ENCODE measurements at places on chromosomes 13 and 19.

DNA sequence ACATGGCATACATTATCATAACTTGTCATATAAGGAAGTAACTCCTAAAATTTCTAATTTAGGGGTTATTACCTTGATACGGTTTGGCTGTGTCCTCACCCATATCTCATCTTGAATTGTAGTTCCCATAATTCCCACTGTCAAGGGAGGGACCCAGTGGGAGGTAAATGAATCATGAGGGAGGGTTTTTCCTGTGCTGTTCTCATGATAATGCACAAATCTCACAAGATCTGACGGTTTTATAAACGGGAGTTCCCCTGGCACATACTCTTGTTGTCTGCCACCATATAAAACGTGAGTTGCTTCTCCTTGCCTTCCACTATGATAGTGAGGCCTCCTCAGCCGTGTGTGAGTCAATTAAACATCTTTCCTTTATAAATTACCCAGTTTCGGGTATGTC lies 76.0 kb downstream of the ZDHHC20 start:
- no peak for DNase-seq

DNA sequence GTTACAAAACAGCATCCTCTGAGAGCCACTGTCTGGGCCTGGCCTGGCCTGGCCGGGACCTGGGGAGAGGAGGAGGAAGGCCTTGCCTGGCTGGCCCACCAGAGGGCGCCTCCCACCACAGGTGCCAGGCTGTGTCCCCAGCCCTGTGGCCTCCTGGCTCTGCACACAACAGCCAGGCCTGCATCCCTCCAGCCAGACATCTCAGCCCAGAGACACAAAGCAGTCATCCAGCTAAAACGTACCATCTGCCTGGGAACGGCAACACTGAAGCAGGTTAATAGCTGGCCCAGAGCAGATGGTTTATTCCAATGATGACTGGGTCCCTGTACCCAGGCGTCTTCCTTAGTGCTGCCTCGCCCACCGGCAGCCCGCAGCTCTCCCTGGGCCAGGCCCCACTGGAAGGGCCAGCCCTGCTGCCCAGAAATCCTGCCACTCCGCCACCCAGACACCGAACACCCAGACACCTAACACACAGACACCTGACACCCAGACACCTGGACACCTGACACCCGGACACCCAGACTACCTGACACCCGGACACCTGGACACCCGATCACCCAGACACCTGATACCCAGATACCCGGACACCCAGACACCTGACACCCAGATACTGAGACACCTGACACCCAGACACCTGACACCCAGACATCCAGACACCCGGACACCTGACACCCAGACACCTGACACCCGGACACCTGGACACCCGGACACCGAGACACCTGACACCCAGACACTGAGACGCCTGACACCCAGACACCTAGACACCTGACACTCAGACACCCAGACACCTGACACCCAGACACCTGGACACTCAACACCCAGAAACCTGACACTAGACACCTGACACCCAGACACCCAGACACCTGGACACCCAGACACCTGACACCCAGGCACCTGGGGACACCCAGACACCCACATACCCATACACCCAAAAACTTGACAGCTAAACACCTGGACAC lies 20.1 kb downstream of the C19orf12 start:
- DNase-seq: peak; percentile 89

DNA sequence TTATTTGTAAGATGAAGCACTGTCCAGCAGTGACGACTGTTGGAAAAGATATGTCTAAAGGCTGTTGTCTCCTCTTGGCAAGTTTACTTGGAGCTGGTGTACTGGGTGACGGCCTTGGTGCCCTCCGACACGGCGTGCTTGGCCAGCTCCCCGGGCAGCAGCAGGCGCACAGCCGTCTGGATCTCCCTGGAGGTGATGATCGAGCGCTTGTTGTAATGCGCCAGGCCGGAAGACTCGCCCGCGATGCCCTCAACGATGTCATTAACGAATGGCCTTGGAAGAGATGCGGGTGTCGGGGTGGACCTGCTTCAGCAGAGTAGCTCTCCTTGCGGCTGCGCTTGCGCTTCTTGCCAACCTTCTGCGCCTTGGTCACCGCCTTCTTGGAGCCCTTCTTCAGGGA lies 24.6 kb upstream of the ZDHHC20 start:
- no peak for DNase-seq

- DNase-seq: no peak
Observed at GRCh38 chr13:48163061-48163460, 68.2 kb upstream of the MED4 start.

- DNase-seq: no peak
Observed at GRCh38 chr19:6232601-6233055, 47.1 kb downstream of the MLLT1 start.

DNA sequence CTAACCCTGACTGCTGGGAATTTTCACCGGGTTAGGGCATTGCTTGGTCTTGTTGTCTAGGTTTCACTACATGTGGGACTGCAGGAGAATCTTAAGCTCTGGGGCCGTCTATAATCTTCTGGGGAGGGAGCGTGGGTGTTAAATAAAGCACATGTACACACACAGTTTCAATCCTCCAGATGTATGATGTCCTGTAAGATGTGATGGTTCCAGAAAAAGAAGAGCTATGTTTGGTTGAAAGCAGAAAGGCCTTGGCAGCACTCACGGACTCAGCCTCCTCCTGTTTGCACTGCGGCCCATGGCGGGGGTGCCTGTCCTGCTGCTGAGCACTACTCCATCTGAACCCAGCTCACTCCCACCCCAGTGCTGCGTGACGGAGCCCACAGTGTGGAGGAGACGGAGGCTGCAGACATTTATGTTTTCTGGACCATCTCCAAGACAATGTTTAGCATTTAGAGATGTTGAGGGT lies 343.5 kb downstream of the TEX29 start:
- DNase-seq: no peak

GRCh38 chr19:43667876-43668405 lies 2.0 kb downstream of the PLAUR start:
- no peak for DNase-seq

DNA sequence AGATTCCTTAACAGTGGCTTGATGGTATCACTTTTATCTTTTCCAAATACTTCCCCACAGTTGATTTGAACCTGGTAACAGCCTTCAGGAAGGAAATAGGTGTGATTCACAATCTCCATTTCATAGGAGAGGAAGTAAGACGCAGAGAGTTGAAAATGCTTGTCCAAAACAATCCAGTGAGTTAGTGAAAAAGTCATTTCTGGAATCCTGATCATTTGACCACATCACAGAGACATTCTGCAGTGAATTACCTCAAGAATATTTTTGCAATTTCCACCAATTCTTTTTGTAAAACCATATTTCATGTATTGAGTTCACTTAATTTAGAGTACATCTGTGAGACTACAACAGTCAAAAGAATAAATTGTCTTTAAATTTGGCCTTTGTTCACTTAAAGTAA lies 292.8 kb downstream of the DCLK1 start:
- DNase-seq: no peak

DNA sequence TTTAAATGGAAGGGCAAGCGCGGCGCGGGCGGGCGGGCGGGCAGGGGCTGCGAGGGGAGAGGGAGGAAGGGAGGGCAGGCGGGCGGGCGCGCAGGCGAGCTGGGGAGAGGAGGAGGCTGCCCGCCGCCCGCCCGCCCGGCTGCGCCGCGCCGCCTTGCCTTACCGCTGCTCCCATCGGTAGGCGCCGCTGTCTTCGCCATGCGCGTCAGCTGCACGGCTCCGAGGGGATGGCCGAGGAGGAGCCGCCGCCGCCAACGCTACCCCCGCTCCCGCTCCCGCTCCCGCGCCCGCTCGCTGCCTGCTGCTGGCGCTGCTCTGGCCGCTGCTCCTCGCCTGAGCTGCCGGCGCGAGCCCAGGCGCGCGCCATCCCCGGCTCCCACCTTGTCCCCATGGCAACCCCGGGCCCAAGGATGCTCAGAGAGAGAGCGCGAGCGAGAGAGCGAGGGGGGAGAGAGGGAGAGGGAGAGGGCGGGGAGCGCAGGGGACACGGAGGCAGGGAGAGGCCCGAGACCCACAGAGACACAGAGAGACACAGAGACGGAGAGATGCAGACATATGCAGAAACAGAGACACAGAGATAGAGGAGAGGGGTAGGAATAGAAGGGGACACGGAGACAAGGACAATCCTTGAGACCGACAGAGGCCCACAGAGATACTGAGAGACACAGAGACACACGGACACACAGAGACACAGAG lies 40.3 kb downstream of the DEDD2 start:
- peak; percentile 71 for DNase-seq

GRCh38 chr19:7900401-7900870 lies 3.2 kb upstream of the MAP2K7 start:
- no peak for DNase-seq

- peak; percentile 96 for DNase-seq
Observed at GRCh38 chr19:48716562-48717291, 2.8 kb downstream of the MAMSTR start.

DNA sequence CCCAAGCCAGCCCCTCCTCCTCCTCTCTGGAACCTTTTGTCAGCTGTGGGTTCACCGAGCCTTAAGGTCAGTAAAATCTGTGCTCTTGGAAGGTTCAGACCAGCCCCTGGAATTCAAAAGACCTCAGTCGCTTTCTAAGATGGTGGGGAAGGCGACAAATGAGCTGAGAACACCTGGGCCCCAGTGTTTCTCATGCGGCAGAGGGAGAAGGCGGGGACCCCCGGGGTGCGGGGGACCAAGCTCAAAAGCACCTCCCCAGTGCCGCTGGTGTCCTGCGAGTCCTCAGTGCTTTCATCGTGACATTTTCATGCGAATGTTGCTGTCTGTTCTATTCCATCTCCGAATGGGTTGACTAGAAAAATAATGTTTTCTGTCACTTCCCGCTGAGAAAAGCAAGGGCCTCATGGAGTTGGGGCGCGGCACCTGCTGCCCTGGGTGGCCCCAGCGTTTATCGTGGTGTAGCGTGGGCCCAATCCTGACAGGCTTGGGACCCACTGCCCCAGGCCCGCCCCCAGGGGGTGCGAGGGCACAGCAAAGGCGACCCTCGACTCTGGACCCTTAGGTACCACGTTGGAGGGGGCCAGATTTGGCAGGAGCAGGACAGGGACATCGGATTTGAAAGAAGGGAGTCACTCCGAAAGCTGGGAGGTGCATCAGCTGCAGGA lies 751 bp upstream of the NTN5 start:
- DNase-seq: no peak

DNA sequence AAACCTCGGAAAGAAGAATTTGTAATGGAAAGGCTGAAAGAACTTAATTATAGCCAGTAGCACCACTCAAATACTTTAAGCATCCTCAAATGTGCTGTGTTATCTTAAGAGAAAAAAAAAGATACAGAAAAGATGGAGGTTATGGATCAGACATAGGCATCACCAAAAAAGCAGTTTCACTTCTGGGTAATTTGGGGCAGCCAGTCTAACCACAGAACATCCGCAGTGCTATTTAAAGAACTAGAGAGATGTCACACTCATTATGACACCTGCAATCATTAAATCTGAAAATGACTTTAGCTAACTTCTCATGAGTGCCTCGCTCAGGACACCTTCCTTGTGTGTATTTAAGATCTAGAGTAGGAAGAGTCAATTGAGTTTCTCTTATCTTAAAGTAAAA lies 211.8 kb downstream of the RBM26 start:
- DNase-seq: no peak

DNA sequence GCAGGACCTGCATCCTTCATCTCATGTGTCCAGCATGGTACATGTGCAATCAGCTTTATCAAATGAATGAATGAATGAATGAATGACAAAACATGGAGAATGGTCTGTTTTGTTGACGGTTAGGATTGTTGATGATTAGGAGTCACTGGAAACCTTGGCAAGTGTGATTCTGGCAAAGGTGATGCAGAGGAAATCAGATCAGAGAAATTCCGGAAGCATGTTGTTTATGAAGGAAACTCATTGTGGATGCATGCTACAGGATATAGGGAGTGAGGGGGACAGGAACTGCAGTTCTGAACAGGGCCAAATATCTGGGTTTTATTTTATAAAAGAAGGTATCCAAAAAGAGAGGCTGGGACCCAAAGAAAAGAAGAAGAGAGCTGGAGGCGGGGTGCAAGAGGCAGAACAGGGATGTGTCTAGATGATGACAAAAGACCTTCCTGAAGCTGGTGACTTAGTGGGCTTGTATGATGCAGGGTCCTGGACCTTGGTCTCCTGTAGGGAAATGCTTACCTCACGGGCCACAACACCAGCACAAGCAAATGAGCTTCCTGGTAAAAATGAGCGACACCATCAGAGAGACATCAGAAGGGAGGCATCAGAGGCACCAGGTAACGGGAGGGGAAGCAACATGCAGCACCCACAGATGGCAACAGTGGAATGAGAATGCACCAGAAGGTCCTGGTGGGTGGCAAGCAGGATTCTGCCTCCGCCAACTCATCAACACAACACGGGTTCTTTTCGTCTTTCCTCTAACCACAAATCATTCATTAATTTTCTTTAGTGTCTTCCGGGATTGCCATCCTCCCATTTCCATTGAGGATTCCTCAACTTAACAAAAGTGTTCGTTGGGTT lies 159.6 kb downstream of the FOXO1 start:
- no peak for DNase-seq

GRCh38 chr13:71054358-71054757 lies 812.6 kb downstream of the DACH1 start:
- no peak for DNase-seq

DNA sequence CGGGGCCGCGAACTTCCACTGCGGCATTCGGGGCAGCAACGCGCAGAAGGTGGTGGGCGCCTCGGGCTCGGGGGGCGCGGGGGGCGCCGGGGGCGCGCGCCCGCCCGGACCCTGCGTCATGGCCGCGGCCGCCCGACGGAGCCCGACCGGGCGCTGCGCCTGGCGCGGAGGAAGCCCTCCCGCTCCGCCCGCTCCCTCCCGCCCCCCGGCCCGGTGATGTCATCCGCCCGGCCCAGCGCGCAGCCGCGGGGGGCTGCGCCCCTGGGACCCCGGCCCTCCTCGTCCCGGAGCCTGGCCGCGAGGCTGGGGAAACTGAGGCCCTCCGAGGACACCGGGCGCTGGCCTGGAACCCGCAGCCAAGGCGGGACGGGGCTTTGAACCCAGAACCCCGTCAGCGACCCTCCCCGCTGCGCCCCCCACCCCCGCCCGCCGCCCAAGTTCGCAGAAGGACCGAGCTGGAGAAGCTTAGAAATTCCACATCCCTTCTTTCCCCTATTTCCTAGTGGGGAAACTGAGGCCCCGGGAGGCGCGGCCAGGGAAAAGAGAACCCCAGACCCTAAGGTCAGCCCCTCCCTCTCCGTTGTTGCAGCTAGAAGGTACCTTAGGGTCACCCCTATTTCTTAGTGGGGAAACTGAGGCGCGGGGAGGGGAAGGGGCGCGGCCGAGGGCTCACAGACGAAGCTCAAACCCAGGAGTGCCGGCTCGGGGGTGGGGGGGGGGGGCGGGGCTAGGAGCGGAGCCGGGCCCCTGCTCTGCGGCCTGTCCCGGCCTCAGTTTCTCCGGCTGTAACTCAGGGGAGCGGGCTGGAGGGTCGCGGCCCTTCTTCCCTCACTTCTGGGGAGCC lies at the start of gene SHC2:
SHC2 (minus strand) TSS at position 157 of the 844 bp plus-strand sequence; CDS start at position 120, 37 bp downstream.
- DNase-seq: no peak

GRCh38 chr13:52359534-52359933 lies 46.4 kb downstream of the THSD1 start:
- DNase-seq: peak; percentile 83
